Activated CD4-positive, alpha-beta T cell treated with anti-CD3 and anti-CD28 coated beads for 4 hours (primary cell): ENCODE measurements at places on chromosomes 11 and 22.

DNA sequence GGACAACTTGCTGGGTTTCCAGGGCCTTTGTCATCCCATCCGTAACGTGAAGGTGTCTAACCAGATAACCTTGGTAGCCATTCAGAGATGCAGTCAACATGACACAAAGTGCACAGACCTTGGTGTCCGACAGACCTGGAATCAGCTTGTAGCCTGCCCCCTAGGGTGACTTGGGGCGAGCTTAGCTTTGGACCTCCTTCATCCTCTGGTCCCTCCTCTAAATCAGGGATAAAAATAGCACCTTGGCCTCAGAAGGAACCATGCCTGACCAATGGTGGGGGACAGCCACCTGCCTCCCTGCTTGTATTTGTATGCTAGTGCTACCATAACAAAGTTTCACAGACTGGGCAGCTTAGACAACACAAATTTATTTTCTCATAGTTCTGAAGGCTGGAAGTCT lies 3.7 kb downstream of the SNRPD3 start:
- DNase-seq, result no peak

DNA sequence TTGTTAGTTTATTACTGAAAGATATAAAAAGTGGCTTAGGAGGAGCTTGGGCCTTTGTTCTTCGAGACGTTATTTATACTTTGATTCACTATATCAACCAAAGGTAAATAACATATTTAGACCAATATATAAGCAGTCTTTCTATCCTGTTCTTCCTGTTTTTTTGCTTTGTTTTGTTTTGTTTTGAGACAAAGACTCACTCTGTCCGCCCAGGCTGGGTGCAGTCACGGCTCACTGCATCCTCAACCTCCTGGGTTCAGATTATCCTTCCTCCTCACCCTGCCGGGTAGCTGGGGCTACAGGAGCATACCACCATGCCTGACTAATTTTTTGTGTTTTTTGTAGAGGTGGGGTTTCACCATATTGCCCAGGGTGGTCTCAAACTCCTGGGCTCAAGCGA lies 66.8 kb downstream of the ATM start:
- no peak for DNase-seq

GRCh38 chr11:82732734-82733443 lies 775 bp downstream of the FAM181B start:
- no peak for DNase-seq

DNA sequence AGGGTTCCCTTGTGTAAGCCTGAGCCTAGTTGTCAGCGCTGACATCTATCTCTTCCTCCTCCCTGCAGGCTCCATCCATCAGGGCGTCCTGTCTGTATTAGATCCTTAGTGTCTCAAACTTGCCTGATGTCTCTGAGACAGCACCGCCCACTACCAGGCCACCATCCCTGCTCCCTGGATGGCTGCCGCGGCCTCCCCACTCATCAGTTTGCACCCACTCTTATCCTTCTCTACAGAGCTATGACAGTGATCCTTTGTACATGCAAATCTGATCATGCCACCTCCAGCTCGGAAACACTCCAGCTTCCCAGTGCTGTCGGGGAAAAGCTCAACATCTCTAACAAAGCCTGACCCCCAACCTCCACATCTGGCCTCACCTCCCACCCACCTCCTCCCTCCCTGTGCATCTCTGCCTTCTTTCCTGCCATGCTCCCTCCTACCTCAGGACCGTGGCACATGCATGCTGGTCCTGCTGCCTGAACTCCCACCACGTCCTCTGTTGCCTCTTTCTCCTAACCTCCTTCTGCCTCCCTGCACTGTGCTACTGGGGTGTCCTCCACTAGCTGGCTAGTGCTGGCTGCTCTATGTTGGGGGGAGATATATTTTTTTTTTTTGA lies 61.6 kb upstream of the EIF3D start:
- no peak for DNase-seq

- DNase-seq, result peak; percentile 4
Observed at GRCh38 chr11:30346068-30346688, 23.3 kb downstream of the ARL14EP start.

DNA sequence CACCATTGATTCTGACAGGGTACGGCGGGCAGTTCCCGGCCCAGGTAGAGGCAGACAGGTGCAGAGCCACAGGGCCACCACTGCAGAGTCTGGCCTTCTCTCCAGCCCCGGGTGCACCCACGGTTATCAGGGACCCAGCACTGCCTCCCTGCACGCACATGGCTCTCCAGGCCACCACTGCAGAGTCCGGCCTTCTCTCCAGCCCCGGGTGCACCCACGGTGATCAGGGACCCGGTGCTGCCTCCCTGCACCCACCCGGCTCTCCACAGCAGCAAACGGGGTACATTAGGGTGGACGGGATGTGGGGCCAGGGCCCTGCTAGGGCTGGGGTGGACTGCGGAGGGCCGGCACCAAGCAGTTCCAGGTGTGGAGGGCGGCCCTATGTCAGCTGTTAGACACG lies 272.9 kb downstream of the BRD1 start:
- DNase-seq, result no peak

- DNase-seq, result no peak
Observed at GRCh38 chr11:13876423-13876822, 86.1 kb upstream of the SPON1 start.

GRCh38 chr11:96307776-96308140 lies 35.2 kb downstream of the MAML2 start:
- DNase-seq, result no peak

- peak; percentile 90 for DNase-seq
Observed at GRCh38 chr22:36977947-36978660, 41.1 kb downstream of the TST start.

DNA sequence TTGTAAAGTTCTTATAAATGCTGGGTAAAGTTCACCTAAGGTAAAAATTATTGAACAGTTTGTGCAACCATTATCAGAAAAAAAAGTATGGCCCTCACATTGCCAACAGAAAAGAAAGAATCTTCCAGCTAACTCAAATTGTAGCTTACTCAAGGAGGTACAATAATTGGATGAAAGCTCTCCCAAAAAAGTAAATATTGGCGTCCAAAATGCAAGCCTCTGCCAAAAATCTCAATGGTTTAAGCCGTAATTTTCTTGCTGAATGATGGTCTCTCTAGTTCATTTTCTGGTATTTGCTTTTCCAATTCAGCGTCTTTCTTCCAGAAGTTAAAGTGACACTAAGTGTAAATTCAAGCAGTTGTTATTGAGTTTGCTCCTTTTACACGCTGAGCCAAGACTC lies 727.3 kb downstream of the LRRC4C start:
- DNase-seq, result no peak

GRCh38 chr11:24082860-24083259 lies 414.0 kb upstream of the LUZP2 start:
- DNase-seq, result no peak

- peak; percentile 47 for DNase-seq
Observed at GRCh38 chr11:72471005-72471898, 36.9 kb upstream of the CLPB start.

DNA sequence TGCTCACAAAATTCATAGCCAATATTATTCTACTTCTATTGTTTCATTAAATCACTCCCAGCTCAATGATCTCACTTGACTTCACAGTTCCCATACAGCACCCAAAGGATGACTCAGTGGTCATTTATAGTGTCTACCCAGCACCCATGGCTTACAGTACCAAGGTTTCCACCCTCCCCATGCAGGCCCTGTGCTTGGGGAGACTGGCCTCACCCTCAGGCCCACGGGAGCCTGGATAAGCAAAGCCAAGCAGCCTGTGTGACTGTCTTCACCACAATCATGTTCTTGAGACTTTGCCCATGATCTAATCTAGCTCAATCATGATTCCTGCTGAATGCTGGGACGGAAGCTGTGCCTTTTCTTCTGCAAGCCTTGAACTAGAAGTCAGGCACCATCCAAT lies 97.6 kb downstream of the SLC36A4 start:
- no peak for DNase-seq

- no peak for DNase-seq
Observed at GRCh38 chr11:8085011-8085645, 4.1 kb downstream of the TUB start.

- DNase-seq, result no peak
Observed at GRCh38 chr22:40001800-40002577, 7.2 kb downstream of the FAM83F start.

DNA sequence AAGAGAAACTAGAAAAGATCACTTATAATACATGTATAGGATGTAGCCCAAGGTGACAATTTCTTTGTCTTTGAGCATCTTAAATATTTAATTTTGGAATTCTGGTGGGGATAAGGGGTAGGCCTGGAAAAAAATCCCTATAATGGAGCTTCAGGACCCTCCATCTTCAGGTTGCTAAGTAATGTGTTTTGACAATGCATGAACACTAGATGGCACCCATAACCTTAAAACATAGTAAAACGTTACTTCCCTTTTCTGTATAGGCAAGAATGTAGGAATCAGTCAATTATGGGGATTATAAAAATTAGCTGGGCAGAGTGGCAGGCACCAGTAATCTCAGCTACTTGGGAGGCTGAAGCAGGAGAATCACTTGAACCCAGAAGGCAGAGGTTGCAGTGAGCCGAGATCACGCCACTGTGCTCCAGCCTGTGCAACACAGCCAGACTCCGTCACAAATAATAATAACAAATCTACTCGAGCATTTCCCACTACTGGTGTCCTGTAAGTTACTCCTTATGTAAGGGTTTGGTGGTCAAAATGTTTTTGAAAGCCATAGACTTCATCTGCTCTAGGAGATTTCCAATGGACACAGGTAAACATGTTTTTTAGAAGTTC lies 541.9 kb upstream of the CCDC90B start:
- no peak for DNase-seq

GRCh38 chr11:100681064-100681502 lies 6.0 kb upstream of the ARHGAP42 start:
- no peak for DNase-seq

DNA sequence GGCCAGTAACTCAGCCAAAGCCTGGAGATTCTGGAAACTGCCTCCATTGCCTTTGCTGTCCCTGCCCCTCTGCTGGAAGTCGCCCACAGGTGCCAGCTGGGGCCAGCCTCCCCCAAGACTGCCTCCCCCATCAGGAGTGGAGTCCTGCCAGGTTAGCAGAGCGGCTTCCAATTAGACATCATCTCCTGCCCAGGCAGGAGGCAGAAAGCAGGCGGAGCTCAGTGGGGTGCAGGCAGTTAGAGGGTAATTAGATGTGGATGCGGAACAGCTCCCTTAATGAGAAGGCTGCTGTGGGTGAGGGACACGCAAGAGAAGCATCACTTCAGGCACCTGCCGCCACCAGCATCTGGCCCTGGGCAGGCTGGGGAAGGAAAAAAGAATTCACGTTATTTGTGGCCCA lies 90.9 kb upstream of the TP53I11 start:
- DNase-seq, result no peak

DNA sequence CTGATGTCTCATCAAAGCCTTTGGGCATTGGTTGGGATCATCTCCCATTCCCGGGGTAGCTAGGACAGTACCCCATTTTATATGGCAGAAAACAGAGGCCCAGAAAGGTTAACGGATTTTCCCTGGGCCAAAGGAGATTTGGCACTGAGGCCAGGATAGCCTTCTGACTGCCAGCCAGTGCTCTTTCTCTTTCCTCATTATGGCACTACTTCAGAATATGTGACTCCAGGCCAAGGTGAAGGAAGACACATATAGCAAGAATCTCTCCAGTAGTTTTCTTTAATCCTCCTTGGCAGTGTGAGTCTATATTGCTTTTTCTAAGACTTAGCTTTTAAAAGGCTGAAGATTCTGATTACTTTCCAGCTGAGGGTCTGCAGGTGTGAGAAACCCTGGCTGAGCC lies 94.8 kb upstream of the AMOTL1 start:
- no peak for DNase-seq

GRCh38 chr11:2826679-2827056 lies 58.9 kb downstream of the CDKN1C start:
- no peak for DNase-seq

DNA sequence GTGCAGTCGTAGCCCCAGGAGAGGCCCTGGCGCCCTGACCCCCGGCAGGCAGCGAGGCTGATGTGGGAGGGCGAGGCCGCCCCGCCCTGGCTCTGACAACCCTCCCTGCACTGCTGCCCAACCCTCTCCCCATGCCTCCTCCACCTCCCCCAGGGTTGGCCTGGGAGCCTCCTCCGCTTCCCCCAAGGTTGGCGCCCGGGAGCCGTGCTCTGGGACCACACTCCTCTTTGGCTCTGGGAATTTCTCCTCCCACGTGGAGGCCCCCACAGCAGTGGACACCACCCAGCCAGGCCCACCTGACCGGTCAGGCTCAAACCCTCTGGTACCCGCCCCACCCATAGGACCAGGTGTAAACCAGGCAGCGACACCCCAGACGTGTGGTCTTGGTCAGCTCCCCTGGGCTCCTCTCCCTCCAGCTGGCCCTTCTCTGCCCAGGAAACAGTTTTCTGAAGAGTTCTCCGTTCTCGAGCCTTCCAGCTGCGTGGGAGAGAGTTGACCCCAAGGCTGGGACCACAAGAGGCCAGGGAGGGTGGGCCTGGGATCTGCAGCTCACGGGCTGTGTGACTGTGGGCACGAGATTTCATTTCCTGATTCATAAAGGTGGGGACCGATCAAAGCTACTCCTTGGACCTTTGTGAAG lies 39.5 kb upstream of the BRSK2 start:
- no peak for DNase-seq

- DNase-seq, result no peak
Observed at GRCh38 chr11:60840470-60841430, 1.2 kb upstream of the CCDC86 start.

- DNase-seq, result no peak
Observed at GRCh38 chr11:129965248-129965647, 37.4 kb downstream of the PRDM10 start.

GRCh38 chr11:877565-877964 lies 33.0 kb downstream of the CHID1 start:
- no peak for DNase-seq

DNA sequence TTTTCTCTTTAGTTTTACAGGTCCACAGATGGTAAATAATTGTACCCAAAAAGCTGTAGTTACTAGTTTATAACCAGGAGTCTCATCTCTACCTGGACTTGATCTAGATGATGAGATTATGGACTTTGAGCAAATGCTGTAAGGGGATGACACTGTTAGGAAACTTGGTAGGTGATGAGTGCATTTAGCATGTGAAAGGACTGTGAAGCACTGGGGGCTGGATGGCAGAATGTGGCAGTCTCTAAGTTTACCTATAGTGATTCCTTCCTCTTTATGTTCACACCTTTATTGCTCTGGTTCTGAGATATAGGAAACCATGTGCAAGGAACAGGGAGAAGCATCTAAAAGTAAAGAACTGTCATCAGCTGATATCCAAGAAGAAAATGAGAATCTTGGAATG lies 230.7 kb upstream of the CHORDC1 start:
- DNase-seq, result no peak

- DNase-seq, result peak; percentile 84
Observed at GRCh38 chr11:117946842-117947526, 17.8 kb upstream of the TMPRSS13 start.
